ENCODE measurements at places on chromosomes 5 and 9.

GRCh38 chr5:65861830-65862241, 64.5 kb upstream of the ERBIN start:
- DNase-seq = no peak

- no peak for DNase-seq
Observed at GRCh38 chr9:134492721-134493460, 148.7 kb upstream of the COL5A1 start.

GRCh38 chr5:54703133-54703532, 185.6 kb downstream of the SNX18 start:
- DNase-seq = peak; percentile 14

GRCh38 chr5:173327948-173328843, at the start of gene STC2:
STC2 (minus strand) TSS chr5:173328414; CDS start chr5:173328193, 221 bp downstream.
- DNase-seq = peak; percentile 85

GRCh38 chr9:1721196-1721595, 294.0 kb upstream of the SMARCA2 start:
- DNase-seq = no peak

DNA sequence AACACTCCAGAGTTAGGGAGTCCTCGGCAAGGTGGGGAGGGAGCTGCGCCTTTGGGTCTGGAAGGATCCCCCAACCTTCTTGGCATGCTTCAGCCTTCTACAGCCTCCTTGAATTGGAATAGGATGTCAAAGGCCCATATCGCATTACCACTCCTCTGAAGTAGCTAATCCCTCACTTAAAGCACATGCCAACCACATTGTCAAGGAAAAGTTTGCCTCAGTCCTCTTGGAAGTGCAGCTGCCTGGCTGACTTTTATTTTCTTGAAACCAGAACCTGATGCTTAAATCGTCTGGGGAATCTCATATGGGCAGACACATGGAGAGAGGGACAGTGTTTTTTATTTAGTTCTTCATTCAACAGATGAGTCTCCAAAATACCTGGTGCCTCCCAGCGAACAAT, 14.5 kb downstream of the CXCL14 start:
- no peak for DNase-seq

DNA sequence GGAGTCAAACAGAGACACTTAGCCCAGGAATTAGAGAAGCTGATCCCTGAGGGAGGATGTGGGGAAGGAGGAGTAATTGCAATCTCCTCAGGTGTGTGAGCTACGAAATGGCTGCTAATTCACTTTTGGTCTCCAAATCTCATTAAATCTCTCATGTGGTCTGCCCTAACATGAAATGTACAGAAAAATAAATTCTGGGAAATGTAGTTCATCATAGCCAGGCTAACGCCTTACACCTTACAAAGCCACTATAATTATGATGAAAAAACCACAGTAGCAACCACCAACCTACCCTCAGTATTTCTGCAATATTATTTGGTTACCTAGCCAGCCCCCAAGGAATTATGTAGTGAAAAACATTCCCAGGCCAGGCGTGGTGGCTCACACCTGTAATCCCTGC, 354.0 kb downstream of the TMEM167A start:
- no peak for DNase-seq

GRCh38 chr5:95042037-95042436, 242.9 kb downstream of the MCTP1 start:
- no peak for DNase-seq

GRCh38 chr5:169442403-169442874, 141.1 kb upstream of the SPDL1 start:
- no peak for DNase-seq

- no peak for DNase-seq
Observed at GRCh38 chr5:153559926-153560325, 69.5 kb downstream of the GRIA1 start.

GRCh38 chr5:137605411-137605810, 106.3 kb upstream of the SPOCK1 start:
- no peak for DNase-seq

- DNase-seq = no peak
Observed at GRCh38 chr5:178997191-178997590, 2.1 kb upstream of the GRM6 start.

- DNase-seq = no peak
Observed at GRCh38 chr9:36086442-36086841, 49.7 kb downstream of the RECK start.

DNA sequence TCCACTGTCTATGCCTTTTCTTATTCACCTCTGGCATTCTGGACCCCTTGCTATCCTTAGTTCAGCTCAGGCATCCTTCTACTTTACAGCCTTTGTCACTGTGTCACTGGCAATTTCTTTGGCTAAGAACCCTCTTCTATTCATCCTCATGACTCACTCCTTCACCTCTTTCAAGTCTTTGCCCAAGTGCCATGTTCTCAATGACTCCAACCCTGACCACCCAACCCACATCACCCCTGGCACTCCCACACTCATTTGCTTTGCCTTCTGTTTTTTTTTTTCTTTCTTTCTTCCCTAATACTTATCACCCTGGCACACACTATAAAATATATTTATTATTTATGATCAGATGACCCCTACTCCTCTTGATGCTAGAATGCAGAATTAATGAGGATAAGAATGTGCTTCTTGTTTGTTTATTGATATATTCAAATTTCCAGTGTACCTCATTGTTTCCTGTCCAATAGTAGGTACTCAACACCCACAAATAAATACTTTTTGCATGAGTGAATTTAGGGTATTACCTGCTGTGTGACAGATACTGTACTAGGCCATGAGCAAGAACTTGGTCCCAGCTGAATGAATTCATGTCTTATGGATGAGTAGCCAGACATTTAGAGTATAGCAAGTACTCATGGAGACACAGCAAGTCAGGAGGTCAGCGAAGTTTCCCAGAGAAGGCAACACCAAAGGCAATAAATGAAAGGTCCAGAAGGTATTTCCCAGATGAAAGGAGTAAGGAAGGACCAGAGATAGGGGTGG, 236.1 kb downstream of the PAPPA start:
- DNase-seq = no peak

- no peak for DNase-seq
Observed at GRCh38 chr5:417301-418161, 25.4 kb upstream of the EXOC3 start.

- DNase-seq = peak; percentile 56
Observed at GRCh38 chr5:66828548-66829357, 232.6 kb downstream of the MAST4 start.

GRCh38 chr9:125103021-125103420, 40.3 kb downstream of the SCAI start:
- DNase-seq = no peak

DNA sequence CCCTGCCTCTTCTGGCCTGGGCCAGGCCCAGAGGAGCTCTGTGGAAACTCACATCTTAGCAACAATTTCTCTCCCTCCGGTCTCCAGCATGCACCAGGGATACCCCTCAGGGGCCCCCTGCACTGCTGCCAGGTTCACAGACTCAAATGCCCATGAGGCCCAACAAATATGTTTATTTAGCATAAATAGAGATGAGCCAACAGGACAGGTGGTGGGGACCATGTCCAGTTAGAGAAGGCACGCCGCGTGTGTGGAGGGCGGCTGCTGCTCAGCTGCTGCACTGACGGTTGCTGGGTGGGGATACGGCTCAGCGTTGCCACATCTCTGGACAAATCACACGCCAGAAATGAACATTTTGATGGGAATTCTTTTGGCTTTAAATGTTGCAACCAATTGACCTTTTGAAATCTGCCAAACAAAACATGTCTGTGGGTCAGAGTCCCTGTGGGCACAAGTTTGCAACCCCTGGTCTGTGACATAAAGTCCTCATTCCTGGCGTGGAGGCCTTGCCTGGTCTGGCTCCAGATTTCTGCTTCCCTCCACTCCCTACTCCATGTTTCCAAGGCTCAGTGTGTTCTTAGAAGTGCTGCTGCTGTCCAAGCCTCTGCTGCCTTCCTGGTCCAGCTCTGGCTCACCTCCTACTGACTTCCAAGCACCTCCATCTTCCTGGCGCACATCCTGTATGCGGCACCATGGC, 88.9 kb downstream of the AMBP start:
- no peak for DNase-seq

DNA sequence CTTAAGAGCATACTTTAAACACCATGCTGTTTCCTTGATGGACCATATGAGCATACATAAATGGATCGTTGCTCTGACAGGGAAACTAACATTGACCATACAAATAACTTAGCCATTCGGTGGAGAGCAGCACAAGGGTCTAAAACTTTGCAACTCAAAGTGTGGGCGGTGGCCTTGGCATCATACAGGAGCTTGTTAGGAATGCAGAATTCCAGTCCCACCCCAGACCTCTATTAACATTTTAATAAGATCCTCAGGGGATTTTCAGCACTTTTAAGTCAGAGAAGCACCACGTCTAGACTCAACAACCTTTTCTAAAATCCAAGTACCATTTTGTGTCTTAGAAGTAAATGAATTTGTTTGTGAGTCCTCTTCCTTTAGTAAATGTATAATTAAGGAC, 260.9 kb downstream of the EBF1 start:
- no peak for DNase-seq

- no peak for DNase-seq
Observed at GRCh38 chr5:159821461-159821940, 94.8 kb upstream of the ADRA1B start.

- no peak for DNase-seq
Observed at GRCh38 chr9:7760014-7760415, 39.6 kb downstream of the DMAC1 start.

DNA sequence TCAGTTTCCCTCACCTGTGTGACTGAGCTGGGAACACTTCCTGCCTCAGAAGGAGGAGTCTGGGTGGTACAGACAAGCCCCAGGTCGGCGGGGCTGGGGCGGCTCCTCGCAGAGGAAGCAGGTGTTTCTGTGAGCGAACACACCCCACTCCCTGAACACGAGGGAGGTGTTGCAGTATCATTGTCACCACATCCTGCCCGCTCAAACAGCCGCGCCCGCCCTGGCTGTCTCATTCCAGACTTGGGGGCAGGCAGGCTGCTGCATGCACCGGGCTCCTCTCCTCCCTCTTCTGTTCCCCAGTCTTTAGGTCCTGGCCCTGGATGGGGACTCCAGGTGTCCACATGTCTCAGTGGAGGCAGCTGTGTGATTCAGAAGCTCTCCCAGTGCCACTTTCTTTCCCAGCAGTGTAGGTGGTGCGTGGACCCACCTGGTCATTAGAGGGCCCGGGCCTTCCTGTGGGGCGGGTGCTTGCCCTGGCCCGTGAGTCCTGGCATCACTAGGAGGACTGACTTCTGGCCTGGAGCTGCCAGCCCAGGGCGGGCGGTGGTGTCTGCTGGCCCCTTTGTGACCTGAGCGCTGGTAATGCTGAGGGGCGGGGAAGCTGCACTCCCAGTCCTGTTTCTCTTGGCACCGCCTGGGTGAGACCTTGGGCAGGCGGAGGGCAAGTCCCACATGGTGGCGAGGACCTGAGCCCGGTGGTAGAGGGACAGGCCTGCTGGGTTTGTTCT, 18.3 kb upstream of the PHYHD1 start:
- no peak for DNase-seq

DNA sequence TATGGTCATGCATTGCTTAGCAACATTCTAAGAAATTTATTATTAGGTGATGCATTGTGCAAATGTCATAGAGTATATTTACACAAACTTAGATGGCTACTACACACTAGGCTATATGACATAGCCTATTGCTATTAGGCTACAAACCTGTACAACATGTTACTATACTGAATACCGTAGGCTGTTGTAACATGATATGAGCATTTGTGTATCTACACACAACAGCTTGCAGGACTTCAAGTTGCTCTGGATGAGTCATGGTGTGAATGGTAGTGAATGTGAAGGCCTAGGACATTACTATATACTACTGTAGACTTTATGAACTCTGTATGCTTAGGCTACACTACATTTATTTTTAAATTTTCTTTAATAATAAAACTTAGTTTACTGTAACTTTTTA, 107.2 kb upstream of the MAMDC2 start:
- DNase-seq = no peak

- no peak for DNase-seq
Observed at GRCh38 chr9:87776481-87777379, 50.8 kb downstream of the CTSL start.

GRCh38 chr5:39523821-39524220, 99.0 kb upstream of the DAB2 start:
- DNase-seq = no peak

DNA sequence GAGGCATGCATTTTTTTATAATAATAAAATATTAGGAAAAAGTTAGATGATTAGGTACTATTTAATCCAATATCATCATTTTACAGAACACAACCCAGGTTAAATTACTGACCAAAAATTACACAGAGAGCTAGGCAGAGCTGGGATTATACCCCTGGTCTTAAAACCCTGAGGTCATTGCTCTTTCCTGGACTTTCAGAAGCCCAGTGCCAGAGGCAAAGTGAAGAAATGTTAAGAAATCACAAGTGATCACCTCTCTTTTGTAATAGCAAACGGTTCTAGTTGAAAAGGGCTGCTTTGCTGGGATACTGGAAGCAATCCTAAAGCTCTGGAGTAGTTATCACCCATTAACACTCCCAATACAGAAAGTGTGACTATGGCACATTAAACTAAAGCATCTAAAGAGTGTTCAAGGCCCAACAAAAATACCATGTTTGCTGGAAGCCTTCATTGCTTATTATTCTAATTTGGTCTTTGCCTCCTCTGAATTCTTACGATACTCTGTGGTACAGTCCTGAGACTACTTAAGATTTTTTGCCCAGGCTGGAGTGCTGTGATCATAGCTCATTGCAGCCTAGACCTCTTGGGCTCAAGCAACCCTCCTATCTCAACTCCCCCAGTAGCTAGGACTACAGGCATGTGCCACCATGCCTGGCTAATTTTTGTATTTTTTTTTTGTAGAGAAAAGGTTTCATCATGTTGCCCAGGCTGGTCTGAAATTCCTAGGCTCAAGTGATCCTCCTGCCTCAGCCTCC, 575.9 kb downstream of the RAB3C start:
- no peak for DNase-seq

GRCh38 chr5:149403923-149404745, 25.0 kb upstream of the IL17B start:
- no peak for DNase-seq

- DNase-seq = no peak
Observed at GRCh38 chr5:156277290-156277689, 49.7 kb upstream of the SGCD start.

DNA sequence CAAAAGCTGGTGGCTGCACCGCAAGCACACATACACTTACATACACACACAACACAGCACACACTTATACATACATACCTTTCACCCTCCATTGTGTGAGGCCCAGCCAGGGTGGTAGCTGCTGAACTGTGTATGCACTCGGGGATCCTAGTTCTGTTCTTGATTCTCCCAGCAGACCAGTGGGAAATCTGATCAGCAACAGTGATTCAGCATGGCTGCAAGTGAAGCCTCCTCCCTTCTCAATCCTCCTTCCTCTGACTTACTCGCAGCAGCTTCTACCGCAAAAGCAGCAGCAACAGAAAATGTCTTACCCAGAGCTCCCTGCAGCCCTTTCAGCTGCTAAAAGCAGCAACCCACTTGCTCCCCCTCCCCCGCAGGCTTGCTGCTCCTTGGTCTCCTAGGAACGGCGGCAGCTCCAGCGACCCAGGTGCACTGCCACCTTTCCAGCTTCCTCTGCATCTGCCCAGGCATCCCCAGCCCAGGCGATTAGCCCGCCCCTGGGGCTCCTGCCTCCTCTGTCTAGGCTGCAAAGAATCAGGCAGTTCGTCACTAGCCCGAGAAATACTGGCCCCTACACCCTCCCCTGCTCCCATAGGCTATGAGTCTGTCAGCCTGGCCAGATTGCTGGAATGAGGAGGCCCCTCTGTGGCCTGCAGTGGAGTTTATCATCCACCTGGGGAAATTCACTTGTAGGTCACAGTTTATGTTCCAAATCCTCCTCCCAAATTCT, at the start of gene KLHL3:
Gene KLHL3, minus strand, starts transcription at position 535 of the 730 bp plus-strand sequence. Its CDS starts 443 bp downstream, at position 92.
- peak; percentile 67 for DNase-seq

GRCh38 chr9:77221431-77221830, 44.1 kb downstream of the VPS13A start:
- DNase-seq = no peak

- DNase-seq = no peak
Observed at GRCh38 chr9:125407432-125407973, 145.9 kb downstream of the GAPVD1 start.
